Stimulated activated CD4-positive, alpha-beta T cell treated with anti-CD3 and anti-CD28 coated beads, Interleukin-4, amount 100 ng/mL, for 1 hour (primary cell): ENCODE measurements at places on chromosomes 7 and 10.
A peak's percentile ranks its signal among the peaks of the same experiment; 100 is the strongest.

DNA sequence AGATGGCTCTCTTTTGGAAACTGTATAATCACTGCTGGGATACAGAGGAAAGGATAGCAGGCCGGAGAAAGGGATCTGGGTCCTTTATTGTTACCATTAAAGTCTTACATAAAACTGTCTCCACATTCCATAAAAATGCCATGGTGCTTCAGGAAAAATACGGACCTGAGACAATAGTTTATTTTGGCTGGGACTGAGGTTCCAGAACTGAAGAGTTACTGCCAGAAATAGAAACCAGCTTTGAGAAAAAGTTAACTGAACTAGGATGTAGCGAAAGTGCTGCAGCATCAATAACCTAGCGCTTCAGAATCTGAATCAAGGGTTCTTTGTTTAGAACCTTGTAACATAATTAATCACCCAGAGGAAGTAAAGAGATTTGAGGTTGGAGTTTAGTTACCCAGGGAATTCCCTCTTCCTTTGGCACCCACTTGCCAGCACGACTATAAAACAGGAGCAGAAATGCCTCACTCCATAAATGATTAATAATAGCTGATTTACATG lies 38.0 kb downstream of the MEOX2 start:
- no peak for DNase-seq

DNA sequence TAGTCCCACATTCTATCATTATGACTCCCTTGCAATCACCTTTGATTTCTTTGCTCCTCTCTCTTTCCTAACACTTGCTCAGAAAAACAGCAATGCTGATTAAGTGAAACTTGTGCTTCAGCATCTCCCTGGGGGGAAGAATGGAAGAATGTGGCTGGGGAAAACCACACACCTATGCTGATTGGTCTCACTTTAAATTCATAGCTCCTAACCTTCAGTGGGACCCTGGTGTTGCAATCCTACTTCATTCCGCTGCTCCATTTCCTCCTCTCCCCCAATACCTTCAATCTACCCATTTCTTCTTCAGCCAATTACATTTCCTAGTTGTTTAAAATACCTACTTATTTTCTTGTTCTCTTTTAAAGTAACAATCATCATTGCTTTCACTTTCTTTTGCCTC lies 1166.7 kb upstream of the C7orf33 start:
- no peak for DNase-seq

GRCh38 chr10:92965314-92965713 lies 95.3 kb upstream of the CYP26C1 start:
- no peak for DNase-seq

- no peak for DNase-seq
Observed at GRCh38 chr10:84965468-84965867, 637.1 kb downstream of the CCSER2 start.

- peak; percentile 58 for DNase-seq
Observed at GRCh38 chr7:55365205-55365674, at the start of gene LANCL2. Gene LANCL2 (plus strand): TSS chr7:55365337. CDS start chr7:55366026, 689 bp downstream.

DNA sequence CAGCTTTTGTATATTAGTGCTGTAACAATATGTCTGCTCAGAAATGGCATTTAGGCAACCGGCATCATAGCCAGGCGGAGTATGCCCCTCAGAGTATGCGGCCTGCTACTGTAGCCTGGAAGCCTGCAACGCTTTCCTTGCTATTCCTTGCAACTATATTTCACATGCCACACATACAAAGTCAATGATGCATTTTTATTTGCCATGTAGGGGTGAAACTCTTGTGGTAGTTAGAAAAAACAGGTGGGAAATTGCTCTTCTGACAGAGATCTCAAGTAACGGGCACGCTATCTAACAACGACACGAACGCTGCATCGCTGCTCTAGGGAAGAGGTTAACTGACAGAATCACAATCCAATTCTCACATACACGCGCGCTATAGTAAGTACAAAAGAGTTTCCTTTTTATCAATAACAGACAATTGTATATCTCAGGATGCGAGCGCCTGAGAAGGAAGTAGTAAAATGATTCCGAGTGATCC lies 5.9 kb downstream of the EBF3 start:
- no peak for DNase-seq

GRCh38 chr10:3020881-3021280 lies 46.5 kb upstream of the PFKP start:
- no peak for DNase-seq
